ENCODE measurements at places on chromosomes 16 and 17. TPM values are rescaled to one million over a fixed set of nuclear protein-coding genes. Genes with fewer than 3 reads are reported as not detected.
A peak's percentile ranks its signal among the peaks of the same experiment; 100 is the strongest.

CRYM gene
- polyA plus RNA-seq: 4.0 TPM

PRR35 gene
- polyA plus RNA-seq: not detected

ATXN1L gene
- 4.2 TPM for polyA plus RNA-seq

RNF43 gene
- polyA plus RNA-seq: 0.92 TPM

ARSG gene
- polyA plus RNA-seq: 0.56 TPM

GRCh38 chr17:59785091-59785799, 77.8 kb downstream of the VMP1 start:
- no peak for DNase-seq

DNA sequence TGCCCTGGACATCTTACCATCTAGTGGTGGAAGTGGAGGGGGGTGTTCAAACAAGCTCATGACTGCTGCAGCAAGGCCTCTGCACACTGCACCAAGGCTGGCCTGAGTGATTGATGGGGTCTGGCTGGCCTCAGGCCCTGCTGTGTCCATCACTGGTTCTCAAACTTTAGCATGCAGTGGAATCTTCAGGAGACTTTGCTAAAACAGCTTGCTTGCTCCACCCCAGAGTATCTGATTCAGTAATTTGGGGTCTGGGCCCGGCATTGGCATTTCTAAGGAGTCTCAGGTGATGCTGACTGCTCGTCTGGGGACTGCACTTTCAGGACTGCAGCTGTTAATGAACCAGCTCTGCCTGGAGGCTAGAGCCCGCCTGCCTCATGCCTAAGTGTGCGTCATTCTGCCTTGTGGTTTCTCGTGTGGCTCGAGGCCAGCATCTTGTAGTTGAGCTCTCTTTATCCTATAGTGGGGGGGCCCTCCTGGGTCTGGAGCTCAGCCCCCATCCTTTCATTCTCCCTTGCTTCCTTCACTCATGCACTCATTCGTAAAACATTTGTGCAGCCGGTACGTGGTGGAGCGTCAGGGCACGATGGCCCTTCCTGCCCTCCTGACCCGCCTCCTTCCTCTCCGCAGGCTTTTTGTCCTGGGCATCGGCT, 4.1 kb downstream of the MGAT5B start:
- DNase-seq: no peak

- DNase-seq: no peak
Measured at GRCh38 chr17:13067629-13068303, 49.9 kb upstream of the ELAC2 start.

DNA sequence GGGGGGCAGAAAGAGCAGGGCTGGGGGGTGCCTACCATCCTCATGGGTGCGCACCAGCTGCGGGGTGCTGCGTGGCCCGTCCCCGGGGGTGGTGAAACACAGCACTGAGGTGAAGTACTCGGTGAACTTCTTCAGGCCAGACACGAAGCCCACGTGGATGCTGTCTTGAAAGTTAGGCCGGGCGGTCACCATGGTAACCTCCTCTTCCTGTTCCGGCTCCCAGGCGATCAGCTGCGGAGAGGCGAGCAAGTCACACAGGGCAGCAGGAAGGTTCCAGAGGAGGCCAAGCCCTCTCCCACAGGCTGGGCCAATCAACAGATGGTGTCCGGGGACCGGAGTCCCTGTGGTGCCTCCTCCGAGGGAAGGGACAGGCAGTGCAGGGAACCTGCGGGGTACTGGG, 90.1 kb upstream of the CDC42EP4 start:
- no peak for DNase-seq

- DNase-seq: no peak
Measured at GRCh38 chr16:79370736-79371135, 229.8 kb downstream of the MAF start.

DNA sequence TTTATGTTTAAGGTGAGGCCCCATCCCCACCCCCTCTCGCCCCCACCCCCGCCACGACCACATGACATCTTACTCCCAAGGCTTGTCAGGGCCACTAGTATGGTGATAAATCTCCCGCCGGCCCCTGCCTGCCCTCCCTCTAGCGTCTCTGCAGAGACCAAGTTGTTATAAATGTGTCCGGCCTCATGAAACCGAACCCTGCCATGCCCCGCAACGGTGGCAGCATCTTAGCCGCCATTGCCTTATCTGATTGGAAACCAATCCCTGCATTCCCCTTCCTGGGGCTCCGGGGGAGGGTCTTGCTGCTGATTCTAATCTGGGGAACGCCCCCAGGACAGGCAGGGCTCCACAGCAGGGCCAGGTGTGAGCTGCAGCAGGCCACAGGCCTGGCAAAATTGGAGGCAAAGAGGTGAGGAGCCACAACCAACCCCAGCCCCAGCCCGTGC, 352.4 kb downstream of the C16orf95 start:
- no peak for DNase-seq

GRCh38 chr17:72751746-72752145, 340.7 kb downstream of the SLC39A11 start:
- no peak for DNase-seq

DNA sequence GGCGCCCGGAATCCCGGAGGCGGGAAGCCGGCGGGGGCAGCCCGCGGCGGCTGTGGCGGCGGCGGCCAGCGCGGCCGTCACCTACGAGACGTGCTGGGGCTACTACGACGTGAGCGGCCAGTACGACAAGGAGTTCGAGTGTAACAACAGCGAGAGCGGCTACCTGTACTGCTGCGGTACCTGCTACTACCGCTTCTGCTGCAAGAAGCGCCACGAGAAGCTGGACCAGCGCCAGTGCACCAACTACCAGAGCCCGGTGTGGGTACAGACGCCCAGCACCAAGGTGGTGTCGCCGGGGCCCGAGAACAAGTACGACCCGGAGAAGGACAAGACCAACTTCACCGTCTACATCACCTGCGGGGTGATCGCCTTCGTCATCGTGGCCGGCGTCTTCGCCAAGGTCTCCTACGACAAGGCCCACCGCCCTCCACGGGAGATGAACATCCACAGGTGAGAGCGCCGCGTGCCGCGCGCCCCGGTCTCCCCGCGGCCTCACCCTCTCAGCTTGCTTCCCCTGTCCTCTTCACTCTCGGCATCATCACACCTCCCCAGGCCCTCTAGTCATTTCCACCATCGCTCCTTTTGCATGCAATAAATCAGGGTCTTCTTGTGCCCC, 706 bp downstream of the SHISA6 start:
- DNase-seq: peak; percentile 79

DNA sequence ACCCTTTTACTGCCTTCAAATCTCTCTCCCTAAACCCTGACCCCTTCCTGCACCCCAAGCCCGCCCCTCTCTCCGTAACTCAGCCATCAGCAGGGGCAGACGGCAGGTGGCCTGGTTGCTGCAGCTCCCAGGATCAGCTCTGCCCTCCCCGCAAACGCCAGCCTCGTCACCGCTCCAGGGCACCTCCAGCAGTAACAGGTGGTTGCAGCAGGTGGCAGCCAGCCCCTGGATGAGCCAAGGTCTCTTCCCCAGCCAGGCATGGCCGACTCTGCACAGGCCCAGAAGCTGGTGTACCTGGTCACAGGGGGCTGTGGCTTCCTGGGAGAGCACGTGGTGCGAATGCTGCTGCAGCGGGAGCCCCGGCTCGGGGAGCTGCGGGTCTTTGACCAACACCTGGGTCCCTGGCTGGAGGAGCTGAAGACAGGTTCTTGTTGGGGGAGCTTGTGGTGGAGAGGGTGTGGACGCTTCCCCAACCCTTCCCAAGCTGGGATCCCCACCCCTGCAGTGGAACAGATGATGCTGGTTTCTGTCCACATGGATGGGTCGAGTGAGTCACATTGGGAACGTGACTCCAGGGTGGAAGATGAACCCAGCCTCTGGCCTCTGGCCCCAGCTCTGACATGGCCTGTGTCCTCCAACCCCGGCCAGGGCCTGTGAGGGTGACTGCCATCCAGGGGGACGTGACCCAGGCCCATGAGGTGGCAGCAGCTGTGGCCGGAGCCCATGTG, 558 bp downstream of the HSD3B7 start:
- DNase-seq: peak; percentile 91

GRCh38 chr16:47019568-47019967, 46.1 kb upstream of the DNAJA2 start:
- no peak for DNase-seq

DNA sequence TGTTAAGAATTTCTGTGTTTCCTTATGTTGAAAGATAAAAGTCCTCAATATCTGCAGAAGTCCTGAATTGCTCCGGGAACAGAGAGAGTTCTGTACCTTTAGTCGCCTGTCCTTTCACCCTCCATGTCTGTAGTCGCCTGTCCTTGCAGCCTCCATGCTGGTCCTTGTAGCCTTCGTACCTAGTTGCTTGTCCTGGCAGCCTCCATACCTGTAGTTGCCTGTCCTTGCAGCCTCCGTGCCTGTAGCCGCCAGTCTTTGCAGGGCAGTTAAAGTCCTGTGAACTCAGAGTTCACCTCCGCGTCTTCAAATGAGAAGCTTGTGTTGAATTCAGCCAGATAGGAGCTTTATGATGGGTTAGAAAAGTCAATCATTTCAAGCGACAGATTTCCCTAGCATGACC, 19.5 kb upstream of the ITGAX start:
- DNase-seq: no peak

GRCh38 chr16:89711601-89712273, 9.0 kb downstream of the VPS9D1 start:
- peak; percentile 63 for DNase-seq

GRCh38 chr17:82271401-82271800, 2.1 kb downstream of the CSNK1D start:
- no peak for DNase-seq

DNA sequence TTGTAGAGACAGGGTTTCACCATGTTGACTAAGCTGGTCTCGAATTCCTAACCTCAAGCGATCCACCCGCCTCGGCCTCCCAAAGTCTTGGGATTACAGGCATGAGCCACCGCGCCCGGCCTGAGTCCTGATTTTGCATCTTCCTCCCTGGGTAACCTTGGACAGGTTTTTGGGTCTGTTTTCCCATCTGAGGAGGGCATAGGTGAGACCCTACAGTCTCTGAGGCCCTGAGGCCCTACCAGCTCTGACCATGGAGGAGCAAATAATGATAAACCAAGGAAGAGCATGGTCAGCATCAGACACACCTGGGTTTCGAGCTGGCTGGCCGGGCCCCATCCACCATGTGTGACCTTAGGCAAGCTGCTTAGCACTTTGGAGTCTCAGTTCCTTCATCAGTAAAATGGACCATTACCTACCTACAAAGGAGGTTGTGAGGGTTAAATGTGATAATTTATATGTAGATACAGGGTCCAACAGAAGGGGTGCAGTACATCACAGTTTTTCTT, 1.2 kb upstream of the NCBP3 start:
- no peak for DNase-seq
